Right cardiac atrium (tissue), 5 donors: ENCODE measurements at places on chromosomes 11 and 22. TPM values are rescaled to one million over a fixed set of nuclear protein-coding genes. Genes with fewer than 3 reads are reported as not detected.

The GATD1 gene
- 30.4 TPM for total RNA-seq

- DNase-seq, result no peak
Observed at GRCh38 chr11:47976931-47977330, 3.4 kb upstream of the PTPRJ start.

- no peak for DNase-seq
Observed at GRCh38 chr11:6417907-6418556, 862 bp downstream of the APBB1 start.

The PIK3IP1 gene
- 7.8 TPM for total RNA-seq

DNA sequence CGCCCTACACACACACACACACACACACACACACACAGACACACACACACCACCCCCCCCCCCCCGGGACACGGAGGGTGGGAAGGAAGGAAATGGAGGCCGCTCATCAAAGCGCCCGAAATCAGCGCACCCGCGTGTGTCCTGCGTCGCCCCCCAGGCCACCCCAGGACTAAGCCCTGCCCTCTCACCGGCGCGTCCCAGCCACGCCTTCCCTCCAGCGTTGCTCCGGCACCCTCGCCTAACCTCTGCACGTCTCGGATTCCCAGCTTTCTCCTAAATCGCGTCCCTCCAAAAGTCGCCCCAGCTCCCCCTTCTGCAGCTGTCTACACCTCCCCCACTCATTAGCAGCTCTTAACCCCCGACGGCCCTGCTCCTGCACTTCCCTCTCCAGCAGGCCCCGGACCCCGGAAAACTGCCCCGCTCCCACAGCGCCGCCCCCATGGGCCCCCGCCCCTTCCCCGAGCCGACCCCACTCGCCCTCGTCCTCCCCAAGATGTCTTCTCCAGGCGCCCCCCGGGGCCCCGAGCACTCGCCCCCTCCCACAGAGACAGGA, 557 bp downstream of the PACSIN2 start:
- peak; percentile 55 for DNase-seq

DNA sequence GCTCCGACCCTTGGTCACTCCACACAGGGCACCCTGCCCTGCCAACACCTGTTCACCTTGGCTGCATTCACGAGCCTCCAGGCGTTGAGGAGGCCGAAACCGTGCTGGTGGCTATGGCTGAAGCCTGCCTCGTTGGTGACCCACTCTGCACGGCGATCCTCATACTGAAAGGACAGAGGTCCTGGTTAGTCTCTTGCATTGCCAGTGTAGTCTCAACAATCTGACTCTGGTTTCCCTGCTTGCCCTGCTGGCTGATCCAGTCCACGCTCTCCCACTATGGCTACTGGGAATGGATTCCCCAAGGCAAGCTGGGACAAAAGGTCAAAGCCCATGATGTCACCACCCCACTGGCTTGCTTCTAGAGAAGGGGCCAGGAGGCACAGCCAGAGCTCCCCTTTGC, 12.9 kb downstream of the PCSK7 start:
- peak; percentile 60 for DNase-seq

DNA sequence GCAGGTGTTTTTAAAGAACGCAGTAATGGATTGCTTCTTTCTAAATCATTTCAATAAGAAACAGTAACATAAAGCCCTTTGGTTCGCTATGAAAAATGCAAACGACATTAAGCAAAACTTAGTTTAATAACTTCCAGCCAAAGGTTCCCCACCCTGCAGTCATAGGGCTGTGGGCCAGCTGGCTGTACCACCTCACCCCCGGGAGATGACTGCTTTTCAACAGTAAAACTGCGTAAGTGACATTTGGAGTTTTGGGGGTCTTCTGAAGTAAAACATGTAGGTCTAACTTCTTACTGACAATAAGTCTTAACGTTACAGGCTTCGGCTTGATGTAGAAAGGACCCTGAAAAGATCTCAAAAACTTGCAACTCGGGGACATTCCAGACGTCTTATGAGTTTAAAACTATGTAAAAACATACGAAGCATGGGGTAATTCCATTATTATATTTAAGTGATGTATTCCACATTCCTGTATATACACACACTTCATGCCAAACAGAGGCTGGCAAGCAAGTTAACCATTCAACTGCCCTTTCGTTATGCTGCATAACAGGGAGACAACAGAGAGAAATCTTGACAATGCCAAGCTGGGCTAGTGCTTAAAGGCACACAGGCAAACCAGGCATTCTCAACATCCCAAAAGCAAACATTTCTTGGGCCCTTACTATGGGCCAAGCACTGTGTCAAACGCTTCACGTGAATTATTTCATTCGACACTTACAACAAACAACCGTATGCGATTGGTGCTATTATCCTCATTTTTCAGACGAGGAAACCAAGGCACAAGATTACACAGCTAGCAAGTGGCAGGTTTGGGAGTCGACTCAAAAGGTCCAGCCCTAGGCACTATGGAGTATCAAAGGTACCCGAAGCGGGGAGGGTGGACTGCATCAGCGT, 1.2 kb downstream of the MRTFA start:
- peak; percentile 88 for DNase-seq

The MED17 gene
- total RNA-seq, result 24.6 TPM

GRCh38 chr11:46119352-46120216, 1.7 kb downstream of the PHF21A start:
- DNase-seq, result peak; percentile 84

DNA sequence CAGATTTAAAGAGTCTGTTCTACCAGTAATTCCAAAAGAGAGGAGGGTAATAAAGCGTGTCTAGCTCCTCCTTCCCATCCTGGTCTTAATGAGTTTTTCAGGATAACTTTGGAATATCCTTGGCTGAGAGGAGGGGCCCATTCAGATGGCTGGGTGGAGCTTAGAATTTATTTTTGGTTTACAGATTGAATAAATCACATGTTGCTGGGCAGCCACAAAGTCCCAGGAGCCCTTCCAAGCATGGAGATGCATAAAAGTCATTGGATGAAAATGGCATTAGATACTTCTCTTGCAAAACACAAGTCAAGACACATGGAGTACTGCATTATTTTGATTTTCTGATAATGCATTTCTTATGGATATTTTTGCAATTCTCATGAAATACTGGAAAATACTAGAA, 139.0 kb downstream of the TRPC6 start:
- no peak for DNase-seq

DNA sequence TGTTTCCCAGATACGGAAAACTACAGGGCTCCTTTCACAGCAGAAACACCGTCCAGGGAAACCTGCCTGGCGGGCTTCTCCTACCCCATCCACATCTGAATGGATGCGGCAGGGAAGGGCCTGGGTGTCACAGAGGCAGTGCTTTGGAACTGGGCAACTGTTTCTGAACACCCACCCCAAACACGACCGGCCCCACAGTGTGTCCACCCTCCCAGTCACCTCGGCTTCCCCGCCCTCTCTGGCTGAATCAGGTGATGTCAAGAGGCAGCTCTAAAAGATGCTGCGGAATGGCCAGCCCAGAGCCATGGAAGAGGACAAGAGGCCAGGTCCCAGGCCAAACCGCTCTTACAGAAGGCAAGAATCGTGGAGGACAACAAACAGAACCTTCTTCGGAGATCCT, 22.0 kb downstream of the IFT27 start:
- no peak for DNase-seq

DNA sequence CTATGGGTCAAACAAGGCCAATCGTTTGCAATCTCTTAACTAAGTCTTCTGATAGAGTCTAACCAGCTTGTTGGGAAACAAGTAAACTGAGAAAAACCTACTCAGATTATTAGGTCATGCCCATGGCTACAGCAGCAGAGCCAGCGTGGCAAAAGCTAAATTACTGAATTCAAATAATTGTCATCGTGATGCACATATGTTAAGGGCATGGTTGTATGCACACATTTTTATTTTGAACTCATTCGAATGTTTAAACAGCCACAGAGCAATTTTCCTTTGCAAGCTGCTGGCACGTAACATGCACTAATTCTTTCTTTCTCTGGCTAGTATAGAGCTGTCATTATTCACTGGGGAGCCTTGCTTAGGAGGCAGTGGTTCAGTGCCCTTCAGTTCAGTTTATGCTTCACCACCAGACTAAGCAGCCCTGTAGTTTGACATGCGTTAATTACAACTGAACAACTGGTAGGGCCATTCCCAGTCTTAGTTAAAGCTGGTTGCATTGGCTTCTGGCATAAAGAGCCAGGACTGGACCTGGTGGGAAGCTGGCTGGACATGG, 396.4 kb downstream of the METTL15 start:
- DNase-seq, result no peak
